ENCODE measurements at places on chromosomes 4 and X. TPM values are rescaled to one million over a fixed set of nuclear protein-coding genes. Genes with fewer than 3 reads are reported as not detected.

- H3K4me3 ChIP-seq = no peak overlapping the region
- H3K4me1 ChIP-seq = peaks cover 34% of the 10 kb centered on the region
- H3K27ac ChIP-seq = no peak overlapping the region
- no peaks in the 10 kb centered on the region for H3K36me3 ChIP-seq
- no peaks in the 10 kb centered on the region for H3K27me3 ChIP-seq
- no peak for DNase-seq
Measured at GRCh38 chrX:23884427-23885024, 23.2 kb downstream of the APOO start.

- H3K4me3 ChIP-seq = no peak overlapping the region
- no peak overlapping the region for H3K27ac ChIP-seq
- H3K27me3 ChIP-seq = no peaks in the 10 kb centered on the region
- no peaks in the 10 kb centered on the region for H3K4me1 ChIP-seq
- no peaks in the 10 kb centered on the region for H3K36me3 ChIP-seq
Measured at GRCh38 chr4:29717287-29718057, 1002.7 kb upstream of the PCDH7 start.

C4orf50 gene
- 0.58 TPM for polyA plus RNA-seq

GRCh38 chrX:47175588-47175980 lies 18.0 kb upstream of the UBA1 start:
- no peaks in the 10 kb centered on the region for H3K4me1 ChIP-seq
- no peaks in the 10 kb centered on the region for H3K27me3 ChIP-seq
- no peak overlapping the region for H3K27ac ChIP-seq
- H3K4me3 ChIP-seq = no peak overlapping the region
- DNase-seq = no peak

DNA sequence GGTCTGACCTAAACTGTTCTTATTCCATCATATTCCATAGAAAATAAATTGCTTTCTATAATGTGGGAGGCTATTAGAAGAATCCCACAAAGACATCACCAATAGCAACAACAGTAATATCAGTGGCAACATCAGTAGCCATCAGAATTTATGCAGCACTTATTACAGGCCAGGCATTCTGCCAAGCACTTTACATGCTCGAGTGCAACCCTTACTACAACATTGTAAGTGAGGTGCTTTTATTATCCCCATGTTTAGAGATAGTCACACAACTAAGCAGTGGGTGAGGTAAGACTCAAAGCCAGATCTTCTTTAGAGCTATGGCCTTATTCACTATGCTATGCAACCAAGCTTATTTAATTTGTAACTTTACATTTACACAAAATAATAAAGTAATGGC lies 317.1 kb upstream of the BMP3 start:
- H3K4me1 ChIP-seq = no peaks in the 10 kb centered on the region
- H3K27ac ChIP-seq = no peak overlapping the region
- H3K4me3 ChIP-seq = no peak overlapping the region
- no peaks in the 10 kb centered on the region for H3K27me3 ChIP-seq

MAGEA8 gene
- 0.12 TPM for polyA plus RNA-seq
